Hematopoietic multipotent progenitor cell treated with erythropoietin and hydrocortisone succinate and interleukin-3 and kit ligand, for 17 days (in vitro differentiated cells): ENCODE measurements at places on chromosomes 7 and 10.

DNA sequence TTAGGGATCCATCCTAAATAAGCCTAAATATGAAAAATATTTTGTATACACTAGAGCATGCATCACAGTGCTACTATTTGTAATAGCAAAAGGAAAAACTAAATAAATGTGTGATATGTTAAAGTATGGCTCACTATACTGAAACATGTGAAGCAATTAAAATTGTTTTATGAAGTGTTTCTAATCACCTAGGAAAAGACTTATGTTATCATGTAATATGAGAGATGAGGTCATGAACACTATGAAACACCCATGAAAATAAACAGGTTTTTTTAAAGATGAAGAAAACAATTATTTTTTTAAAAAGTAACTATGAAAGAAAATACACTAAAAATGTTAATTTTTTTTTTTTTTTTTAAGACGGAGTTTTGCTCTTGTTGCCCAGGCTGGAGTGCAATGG, 16.8 kb upstream of the ARHGAP12 start:
- DNase-seq: no peak

GRCh38 chr10:69092959-69093850, 5.3 kb downstream of the SRGN start:
- DNase-seq: peak; percentile 89

DNA sequence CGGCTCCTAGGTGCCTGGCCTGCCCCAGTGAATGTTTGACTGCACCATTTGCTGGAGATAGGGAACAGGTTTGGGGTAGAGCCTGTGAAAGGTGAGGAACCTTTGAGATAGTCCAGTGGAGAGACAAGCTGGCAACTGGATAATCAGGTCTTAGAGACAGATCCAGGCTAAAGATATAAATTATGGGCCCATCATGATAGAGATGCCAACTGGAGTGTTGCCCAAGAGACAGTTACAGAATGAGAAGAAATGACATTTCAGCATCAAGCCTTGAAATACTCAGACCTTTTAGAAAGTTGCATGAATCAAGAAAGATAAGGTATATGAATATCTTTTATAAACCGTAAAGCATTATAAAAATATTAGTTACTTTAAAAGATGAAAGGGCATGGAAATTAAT, 27.1 kb downstream of the CREB3L2 start:
- DNase-seq: no peak

DNA sequence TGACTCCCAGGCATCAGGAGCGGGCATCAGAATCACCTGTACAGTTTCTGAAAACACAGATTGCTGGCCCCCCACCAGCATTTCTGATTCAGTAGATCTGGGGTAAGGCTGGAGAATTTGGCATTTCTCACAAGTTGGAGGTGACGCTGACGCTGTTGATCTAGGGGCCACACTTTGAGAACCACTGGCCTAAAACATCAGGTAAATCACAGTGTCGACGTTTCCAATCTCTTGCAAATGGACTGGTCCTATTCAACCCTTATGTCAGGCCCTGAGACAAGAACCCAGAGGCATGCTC, 564.0 kb downstream of the KCNMA1 start:
- DNase-seq: no peak

DNA sequence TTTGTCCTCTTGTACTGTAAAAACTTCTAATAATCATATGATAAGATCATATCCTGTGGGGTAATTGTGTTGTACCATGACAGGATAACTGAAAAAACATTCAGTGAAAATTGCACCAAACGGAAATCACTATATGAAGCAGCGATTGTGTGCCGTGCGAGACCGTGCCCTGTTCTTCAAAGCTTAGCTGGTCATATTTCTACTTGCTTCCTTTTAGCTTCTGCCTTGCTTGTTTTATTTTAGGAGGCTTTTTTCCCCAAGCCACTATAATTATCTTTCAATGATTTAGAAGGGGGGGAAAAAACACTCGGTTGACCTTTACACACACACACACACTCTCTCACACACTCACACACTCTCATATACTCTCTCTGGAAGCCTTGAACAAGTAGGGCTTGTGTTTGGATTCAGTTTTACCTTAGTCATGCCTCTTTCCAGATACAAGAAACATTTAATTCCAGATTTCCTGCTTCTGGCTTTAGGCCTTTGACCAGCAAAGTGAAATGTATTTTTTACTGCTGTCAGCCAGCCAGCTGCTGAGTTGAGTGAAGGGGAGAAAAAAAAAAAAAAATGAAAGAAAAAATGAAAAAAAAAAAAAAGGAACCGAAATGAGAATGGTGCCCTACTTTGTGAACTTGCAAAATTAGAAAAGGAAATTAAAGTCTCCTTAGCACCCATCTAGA, 181.4 kb downstream of the ARID5B start:
- DNase-seq: no peak

- no peak for DNase-seq
These were observed 276.9 kb downstream of the TCF7L2 start for GRCh38 chr10:113226831-113227445.
